ENCODE measurements at places on chromosomes 11 and 22.

DNA sequence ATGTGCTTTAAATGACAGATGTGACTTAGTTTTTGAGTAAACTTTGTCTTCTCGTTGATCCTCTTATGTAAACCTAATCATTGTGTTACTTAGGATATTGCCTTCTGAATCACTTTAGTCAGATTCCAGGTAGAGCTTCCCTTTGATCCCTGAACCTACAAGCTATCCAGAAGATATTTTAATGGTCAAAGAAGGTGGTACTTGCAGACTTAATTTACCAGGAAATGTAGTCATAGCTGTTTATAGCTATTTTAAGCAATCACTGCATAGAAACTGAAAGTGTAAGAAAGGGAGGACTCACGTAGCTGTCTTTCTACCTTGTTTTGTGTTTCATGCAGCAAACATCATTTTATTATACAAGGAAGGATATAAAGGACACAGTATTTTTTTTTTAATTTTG is 189.5 kb downstream of the DDX10 start:
- no peak for DNase-seq

DNA sequence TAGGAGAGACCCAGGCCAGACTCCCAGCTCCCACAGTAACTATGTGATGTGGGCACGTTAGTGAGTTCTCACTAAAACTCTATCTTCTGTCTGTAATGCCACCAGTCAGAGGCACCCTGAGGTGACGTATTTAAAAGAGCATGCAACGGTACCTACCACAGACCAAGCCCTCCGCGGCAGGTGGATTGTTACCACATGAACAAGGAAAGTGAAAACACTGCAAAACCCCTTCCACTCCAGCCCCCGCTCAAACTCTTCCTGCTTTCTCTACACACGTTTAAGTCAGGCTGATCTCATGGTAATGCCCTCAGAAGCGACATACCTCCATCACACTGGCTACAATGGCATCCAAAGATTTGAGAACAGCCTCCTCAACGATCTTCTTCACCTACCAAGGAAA is 36.7 kb downstream of the SERPIND1 start:
- DNase-seq: no peak

DNA sequence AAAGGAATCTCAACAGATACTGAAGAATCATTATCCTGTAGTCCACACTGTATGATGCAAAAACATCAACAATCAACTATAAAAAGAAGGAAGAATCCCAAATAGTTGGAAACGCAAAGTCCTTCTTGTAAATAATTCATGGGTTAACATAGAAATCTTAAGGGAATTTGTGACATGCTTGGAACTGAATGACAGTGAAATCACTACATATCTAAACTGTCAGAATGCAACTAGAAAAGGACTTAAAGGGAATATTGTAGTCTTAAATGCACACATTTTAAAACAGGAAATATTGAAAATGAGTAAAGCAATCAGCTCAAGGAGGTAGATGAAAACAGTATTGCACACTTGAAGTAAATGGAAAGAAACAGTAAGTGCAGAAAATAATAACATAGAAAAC is 147.6 kb upstream of the MPPED2 start:
- DNase-seq: no peak

DNA sequence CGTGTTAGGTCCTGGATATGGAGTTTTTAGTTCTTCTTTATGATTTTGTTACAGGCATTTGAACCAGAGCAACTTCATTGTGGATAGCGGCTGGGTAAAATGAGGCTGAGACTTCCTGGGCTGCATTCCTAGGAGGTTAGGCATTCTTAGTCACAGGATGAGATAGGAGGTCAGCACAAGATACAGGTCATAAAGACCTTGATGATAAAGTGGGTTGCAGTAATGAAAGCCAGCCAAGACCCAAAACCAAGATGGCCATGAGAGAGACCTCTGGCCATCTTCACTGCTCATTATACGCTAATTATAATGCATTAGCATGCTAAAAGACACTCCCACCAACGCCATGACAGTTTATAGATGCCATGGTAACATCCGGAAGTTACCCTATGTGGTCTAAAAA is 23.4 kb upstream of the CLMP start:
- DNase-seq: no peak

GRCh38 chr11:47948137-47948536 is 32.2 kb upstream of the PTPRJ start:
- DNase-seq: no peak

DNA sequence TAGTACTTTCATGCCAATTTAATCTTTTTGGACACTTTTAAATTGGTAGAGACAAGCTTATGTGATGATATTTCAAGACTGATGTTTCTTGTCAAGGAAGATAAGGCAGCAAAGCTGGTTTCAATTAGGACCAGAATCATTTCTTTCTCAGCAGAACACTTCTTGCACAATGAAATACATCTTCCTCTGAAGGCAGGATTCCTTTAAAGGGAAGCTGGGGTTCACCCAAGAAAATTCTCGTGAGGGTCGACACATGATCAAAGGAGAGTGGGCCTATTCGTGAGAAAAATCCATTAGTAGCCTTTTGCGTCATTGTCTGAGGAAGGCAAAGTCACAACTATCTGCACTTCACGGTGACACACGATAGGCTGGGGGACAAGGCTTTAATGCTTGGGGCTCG is 17.6 kb downstream of the TTC12 start:
- no peak for DNase-seq

DNA sequence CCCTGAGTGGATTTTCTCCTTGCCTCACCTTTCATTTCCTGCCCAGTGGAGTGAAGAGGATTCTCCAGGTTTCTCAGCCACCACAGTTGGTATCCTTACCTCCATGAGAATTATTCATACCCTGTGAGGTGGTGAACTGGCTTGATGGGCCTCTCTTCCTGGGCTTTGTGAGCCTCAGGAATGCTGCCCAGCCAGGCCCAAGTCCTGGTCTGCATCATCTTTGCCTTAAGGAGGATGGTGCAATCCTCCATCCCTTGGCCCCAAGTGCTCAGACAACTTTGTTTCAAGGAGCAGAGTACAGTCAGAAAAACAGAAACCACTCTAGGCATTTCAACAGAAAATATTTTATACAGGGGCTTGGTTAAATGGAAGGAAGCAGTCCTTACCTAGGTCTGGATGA is 114.2 kb upstream of the CADM1 start:
- DNase-seq: peak; percentile 22

DNA sequence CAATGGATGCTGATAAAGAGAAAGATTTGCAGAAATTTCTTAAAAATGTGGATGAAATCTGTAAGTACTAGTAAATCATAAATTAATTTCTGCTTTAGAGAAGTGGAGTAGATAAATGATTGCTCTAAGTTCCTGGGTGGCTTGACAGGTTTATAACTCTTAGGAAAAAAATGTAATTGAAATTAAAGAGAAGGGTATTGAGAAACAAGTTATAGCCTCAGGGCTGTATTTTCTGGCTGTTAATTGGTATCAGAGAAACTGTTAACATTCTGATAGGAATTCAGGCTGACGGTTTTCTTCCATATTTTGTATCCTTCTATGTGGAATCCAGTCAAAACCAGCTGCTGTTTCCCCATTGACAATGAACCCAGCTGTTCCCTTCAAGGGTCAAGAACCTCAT is 1.9 kb downstream of the TTC12 start:
- no peak for DNase-seq

GRCh38 chr11:59666969-59667368 is 1.9 kb downstream of the PATL1 start:
- no peak for DNase-seq
